ENCODE measurements at places on chromosomes 6 and 20.

- no peak for DNase-seq
Observed at GRCh38 chr20:12837646-12838045, 171.1 kb upstream of the SPTLC3 start.

DNA sequence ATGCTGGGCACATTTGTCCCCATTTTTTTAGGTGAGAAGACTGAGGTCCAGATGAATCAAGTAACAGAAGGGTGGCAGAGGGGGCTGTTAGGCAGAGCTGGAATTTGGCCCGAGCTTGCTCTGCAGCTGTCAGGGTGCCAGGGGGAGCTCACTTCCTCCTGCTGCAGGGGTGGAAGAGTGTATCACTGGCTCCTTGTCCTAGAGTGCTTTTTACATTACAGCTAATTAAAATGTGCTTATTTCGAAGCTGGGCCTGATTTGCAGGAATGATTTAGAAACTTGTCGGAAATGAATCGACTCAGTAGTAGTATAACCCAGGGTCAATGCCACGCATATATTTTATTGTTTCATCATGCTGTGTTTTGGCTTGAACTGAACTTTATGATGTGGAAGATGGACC, 11.1 kb downstream of the TOX2 start:
- DNase-seq, result no peak

DNA sequence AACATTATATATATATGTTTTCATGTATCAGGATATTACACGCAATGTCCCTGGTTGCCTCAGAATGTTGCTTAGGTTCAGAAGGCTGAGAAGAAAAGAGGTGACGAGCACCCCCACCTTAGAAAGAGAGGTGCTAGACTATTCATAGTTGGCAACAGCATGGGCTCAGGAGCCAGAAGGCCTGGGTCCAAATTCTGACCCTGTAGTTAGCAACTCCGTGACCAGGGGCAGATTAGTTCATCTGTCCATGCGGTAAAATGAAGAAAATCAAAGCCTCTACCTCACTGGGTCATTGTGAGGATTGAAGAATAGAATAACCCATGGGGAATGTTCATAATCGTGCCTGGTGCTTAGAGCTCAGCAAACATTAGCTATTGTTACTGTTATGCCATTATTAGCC, 5.4 kb upstream of the SIRT5 start:
- DNase-seq, result no peak

DNA sequence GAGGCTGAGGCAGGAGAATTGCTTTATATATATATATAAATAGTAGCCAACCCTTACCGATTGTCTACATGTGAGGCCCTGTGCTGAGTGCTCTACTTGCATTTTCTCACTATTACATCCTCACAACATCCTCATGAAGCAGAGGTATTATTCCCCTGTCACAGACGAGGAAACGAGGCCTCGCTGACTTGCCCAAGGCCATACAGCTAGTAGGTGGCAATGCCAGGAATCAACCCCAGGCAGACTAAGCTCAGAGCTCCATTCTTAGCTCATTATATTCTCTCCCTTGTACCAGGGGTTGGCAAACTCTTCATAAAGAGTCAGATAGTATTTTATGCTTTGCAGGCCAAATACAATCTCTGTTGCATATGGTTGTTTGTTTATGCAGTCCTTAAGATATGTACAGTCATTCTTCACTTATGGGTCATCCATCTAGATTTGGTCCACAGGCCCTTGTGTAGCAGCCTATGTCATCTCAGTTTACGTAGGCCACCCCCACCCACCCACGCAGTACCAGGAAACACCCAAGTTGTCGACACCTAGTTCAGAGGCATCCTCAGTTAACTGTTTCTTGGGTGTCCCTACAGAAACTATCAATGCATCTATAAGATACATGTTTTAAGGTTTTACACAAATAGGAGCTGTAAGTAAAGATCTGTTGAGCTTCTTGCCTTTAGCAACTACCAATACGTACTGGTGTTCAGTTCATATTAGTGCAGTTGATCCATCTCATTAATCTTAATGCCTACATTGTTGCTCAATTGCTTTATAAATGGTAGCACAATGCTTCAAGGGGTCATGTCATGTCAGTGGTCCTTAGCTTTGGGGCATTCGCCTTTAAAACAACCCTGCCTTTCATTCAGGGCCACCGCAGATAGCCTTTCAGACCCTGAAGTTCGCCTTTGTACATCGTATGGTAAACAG, 3.0 kb downstream of the CASS4 start:
- DNase-seq, result no peak

DNA sequence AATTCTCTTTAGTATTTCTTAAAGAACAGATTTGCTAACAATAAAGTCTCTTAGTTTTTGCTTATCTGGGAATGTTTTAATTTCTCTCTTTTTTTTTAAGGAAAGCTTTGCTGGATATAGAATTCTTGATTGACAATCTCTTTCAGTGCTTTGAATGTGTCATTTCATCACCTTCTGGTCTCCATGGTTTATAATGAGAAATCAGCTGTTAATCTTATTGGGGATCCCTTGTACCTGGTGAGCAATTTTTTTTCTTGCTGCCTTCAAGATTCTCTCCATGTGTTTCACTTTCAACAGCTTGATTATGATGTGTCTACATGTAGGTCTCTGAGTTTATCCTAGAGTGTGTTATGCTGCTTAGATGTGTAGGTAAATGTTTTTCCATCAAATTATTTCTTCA, 16.4 kb upstream of the PSMF1 start:
- DNase-seq, result no peak

- DNase-seq, result no peak
Observed at GRCh38 chr6:137654365-137654981, 160.3 kb upstream of the OLIG3 start.

DNA sequence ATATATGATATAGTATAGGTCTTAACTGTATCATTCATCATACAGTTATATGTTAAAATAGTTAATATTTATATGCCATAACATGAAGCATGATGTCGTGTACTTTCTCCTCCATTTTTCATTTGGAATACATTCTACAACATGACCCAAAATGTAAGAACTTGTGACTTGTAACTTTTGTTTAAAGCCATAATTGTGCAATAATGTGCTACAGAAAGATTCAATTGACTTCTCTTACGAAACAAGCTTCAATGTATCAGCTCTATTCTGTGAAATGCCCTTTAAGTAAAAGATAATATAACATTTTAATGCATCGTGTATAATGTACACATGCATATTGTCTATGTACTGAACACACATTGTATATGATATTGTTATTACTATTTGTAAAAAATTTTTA, 76.7 kb upstream of the FABP7 start:
- DNase-seq, result no peak

DNA sequence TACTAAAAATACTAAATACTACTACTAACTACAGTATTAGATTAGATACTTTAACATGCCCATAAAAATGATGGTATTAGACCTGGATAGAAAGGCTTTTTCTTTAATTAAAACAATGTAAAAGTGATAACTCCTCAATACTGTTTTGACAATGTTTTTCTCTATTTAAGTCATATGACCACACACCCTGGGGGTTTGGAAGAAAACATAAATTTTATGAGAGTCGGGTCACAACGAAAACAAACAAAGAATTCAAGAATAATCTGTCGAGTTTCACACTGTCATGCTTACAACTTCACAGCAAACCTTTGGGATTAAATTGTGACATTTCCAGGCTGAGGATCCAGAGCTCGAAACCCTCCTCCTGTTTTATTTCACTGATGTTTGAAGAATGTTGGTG, 107.4 kb upstream of the SOX4 start:
- no peak for DNase-seq

GRCh38 chr6:42390228-42390934, 61.3 kb downstream of the TRERF1 start:
- DNase-seq, result no peak
